ENCODE measurements at places on chromosomes 6 and 20. TPM values are rescaled to one million over a fixed set of nuclear protein-coding genes. Genes with fewer than 3 reads are reported as not detected.

CYP21A2 gene
- under 0.01 TPM for total RNA-seq

HLA-G gene
- total RNA-seq = 0.16 TPM

SLC17A2 gene
- total RNA-seq = not detected

TTLL9 gene
- 0.16 TPM for total RNA-seq

STMND1 gene
- total RNA-seq = not detected

GSTA3 gene
- total RNA-seq = 0.17 TPM

MACROD2 gene
- total RNA-seq = 0.63 TPM

XKR7 gene
- total RNA-seq = not detected

LGSN gene
- total RNA-seq = not detected

TTBK1 gene
- total RNA-seq = under 0.01 TPM

OSTM1 gene
- total RNA-seq = 20.0 TPM

VNN1 gene
- not detected for total RNA-seq

MCHR2 gene
- not detected for total RNA-seq

METTL24 gene
- 0.16 TPM for total RNA-seq

ENPP4 gene
- 0.16 TPM for total RNA-seq

DPPA5 gene
- total RNA-seq = not detected

JPH2 gene
- under 0.01 TPM for total RNA-seq

RAD21L1 gene
- under 0.01 TPM for total RNA-seq

CALHM4 gene
- not detected for total RNA-seq

GPX5 gene
- total RNA-seq = not detected

PTPRK gene
- 51.5 TPM for total RNA-seq

HTR1E gene
- not detected for total RNA-seq

OXT gene
- total RNA-seq = not detected

FAM184A gene
- total RNA-seq = under 0.01 TPM

APMAP gene
- total RNA-seq = 96.0 TPM

ZDHHC14 gene
- total RNA-seq = 3.5 TPM

CALHM6 gene
- not detected for total RNA-seq

TNFRSF21 gene
- 19.2 TPM for total RNA-seq

SLC26A8 gene
- total RNA-seq = not detected

TLDC2 gene
- 0.09 TPM for total RNA-seq

TRIM15 gene
- total RNA-seq = not detected

LIN28B gene
- not detected for total RNA-seq

Data from bronchial smooth muscle cell (primary cell).